ENCODE measurements at places on chromosomes 2 and 18.

- no peak for DNase-seq
Measured at GRCh38 chr18:7273301-7273921, 42.5 kb downstream of the LRRC30 start.

DNA sequence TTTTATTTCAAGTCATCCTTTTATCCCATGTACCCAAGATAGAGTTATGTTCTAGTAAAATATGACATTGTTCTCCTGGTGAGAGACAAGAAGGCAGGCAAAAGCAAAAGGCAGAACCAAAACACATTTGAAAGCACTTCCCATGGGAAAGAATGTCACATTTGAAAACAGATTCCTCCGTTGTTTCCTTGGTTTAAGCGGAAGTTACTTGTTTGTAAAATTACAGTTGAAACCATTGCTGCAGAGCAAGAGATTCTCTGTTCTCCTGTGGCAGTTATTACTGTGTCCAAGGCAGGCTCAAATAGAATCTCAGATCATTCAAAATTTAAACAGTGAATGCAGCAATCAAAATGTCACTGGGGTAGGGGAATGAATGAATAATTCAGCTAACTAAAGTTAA lies 149.6 kb downstream of the MTCL1 start:
- no peak for DNase-seq

DNA sequence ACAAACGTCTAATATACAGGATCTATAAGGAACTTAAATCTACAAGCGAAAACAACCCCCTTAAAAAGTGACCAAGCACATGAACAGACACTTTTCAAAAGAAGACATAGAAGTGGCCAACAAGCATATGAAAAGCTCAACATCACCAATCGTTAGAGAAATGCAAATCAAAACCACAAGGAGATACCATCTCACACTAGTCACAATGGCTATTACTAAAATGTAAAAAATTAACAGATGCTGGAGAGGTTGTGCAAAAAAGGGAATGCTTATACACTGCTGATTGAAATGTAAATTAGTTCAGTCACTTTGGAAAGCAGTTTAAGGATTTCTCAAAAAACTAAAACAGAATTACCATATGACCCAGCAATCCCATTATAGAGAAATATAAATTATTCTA lies 1148.5 kb upstream of the FAM98A start:
- no peak for DNase-seq

GRCh38 chr2:213766465-213766901 lies 482.2 kb downstream of the SPAG16 start:
- no peak for DNase-seq

GRCh38 chr2:170824526-170825015 lies 7.9 kb downstream of the GAD1 start:
- no peak for DNase-seq

GRCh38 chr18:23453680-23454058 lies 582 bp downstream of the RIOK3 start:
- DNase-seq: no peak

DNA sequence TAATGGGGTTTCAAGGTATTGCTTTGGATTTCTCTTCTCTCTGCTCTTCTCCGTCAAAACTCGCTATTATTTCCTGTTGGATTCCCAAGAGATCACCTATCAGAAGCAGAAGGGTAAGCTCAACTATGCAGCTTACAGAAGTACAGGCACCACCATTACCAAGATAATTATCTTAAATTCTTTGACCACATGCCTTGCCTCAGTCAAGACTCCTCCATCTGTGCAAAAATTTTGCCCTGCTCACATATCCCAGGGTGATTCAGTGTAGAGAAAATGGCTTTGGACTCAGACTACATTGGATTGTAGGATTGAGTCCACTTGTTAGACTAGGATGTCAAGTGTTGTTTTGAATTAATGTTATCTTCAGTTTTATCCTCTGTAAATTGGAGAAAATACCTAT lies 698.7 kb downstream of the TDRD15 start:
- DNase-seq: no peak

DNA sequence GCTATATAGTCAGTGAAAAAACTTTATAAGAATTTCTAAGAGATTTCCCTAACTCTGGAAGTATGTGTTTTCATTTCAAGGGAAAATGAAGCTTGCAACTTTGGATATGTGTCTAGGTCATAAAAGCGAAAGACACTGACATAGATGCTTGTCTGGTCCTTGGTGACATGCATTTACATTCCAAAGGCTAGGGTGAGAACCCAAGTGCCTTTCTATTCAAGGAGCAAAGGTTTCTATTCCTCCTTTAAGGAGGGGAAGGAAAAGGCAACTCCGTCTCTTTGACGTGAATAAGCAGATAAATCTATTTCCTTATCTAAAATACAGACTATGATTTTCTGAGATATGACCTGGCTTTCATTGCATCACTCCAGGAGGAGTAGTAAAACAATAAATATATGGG lies 261.1 kb downstream of the CDH7 start:
- DNase-seq: no peak

- no peak for DNase-seq
Measured at GRCh38 chr2:73516033-73516432, 126.2 kb downstream of the NAT8 start.

- no peak for DNase-seq
Measured at GRCh38 chr18:28048612-28049011, 128.3 kb downstream of the CDH2 start.

GRCh38 chr2:130332271-130333073 lies 10.2 kb upstream of the IMP4 start:
- DNase-seq: peak; percentile 85

DNA sequence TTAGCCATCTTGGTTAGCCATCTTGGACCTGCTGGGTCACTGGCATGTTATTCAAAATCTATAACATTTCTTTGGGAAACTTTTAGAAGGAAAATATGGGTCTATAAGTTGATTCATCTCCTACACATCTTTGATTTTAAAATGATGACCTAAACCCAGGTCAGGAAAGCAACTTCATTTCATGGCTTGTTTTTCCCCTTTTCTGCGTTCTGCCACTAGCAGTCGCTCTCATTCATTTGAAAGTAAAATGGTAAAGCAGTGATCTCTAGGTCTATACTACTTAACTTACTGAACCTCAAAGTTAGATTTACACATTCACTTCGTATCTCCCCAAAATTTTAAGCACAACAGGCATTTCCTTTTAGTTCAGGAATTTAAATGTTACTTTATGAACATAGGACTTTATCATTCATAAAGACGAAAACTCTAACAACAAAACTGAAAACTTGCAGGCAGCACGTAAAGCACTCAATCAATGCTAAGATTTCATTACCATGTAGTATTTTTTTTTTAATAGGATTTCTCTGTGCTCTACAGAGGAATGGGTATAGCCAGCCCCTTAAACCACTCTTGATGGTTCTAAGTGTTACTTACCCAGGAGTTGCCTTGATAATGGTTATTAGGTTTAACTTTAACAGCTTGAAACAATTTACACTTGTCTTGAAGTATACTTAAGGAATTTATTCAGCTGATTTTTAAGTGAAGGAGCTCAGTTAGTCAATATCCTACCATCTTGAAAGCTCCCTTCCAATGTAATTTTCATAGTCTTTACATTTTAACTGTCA lies 62.5 kb downstream of the GORASP2 start:
- DNase-seq: no peak

DNA sequence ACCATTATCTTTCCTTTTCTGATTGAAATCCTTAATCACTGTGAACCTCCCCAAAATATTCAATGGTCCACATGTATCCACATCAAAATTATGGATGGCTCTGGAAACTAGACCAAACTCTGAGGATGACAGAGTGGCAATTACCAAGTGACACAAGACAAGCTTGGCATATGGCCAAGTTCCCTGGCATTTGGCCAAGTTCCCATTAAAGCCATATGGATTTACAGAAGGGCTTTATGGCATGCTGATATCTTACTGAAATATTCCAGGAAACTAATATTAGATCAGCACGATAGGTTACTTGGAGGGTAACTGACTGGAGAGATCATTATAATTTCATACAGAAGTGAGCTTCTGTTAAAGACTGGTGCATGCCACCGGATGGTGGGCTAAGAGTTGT lies 21.9 kb upstream of the CERS6 start:
- peak; percentile 38 for DNase-seq

- DNase-seq: peak; percentile 7
Measured at GRCh38 chr2:83224591-83225200, 1234.4 kb downstream of the SUCLG1 start.

GRCh38 chr2:149031396-149031795 lies 7.1 kb upstream of the LYPD6B start:
- no peak for DNase-seq

- DNase-seq: no peak
Measured at GRCh38 chr2:8573234-8573941, 108.5 kb upstream of the ID2 start.

DNA sequence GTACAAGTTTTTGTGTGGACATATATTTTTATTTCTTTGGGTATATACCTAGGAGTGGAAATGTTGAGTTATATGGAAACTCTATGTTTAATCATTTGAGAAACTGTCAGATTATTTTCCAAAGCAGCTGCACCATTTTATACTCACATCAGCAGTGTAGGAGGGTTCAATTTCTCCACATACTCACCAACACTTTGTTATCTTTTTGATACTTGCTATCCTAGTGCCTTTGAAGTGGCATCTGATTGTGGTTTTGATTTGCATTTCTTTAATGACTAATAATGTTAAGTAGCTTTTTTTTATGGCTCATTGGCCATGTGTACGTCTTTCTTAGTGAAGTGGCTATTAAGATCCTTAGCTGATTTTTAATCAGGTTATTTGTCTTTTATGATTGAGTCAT lies 64.7 kb upstream of the SLC8A1 start:
- DNase-seq: no peak

- no peak for DNase-seq
Measured at GRCh38 chr2:38933653-38934052, 44.0 kb downstream of the ARHGEF33 start.

- peak; percentile 65 for DNase-seq
Measured at GRCh38 chr18:48318436-48318835, 90.7 kb downstream of the ZBTB7C start.

- DNase-seq: no peak
Measured at GRCh38 chr2:7952046-7952745, 729.7 kb upstream of the ID2 start.

- no peak for DNase-seq
Measured at GRCh38 chr2:64799592-64800252, 146.0 kb upstream of the SERTAD2 start.

DNA sequence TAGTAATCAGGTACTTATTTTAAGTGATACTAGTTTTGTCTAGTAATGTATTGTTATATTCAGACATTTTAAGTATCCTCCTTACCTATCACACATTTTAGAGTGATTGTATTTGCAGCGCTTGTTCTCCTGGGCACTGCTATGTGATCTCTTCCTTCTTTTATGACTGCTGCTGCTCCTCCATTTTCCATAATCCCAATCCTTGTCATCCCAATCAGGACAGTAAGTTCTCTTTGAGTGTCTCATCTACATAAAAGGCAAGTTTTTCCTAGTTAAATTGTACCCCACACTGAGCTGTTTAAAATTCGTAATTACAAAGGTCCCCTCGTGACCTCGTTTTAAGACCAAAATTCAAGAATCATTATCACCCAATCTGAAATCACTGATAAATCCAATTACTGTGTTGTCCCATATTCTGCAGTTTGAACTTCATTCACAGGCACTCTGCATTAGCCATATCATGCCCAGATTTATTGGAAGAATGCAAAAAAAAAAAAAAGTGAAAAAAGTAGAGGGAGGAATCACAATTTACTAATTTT lies 2.8 kb downstream of the CLK1 start:
- DNase-seq: no peak

DNA sequence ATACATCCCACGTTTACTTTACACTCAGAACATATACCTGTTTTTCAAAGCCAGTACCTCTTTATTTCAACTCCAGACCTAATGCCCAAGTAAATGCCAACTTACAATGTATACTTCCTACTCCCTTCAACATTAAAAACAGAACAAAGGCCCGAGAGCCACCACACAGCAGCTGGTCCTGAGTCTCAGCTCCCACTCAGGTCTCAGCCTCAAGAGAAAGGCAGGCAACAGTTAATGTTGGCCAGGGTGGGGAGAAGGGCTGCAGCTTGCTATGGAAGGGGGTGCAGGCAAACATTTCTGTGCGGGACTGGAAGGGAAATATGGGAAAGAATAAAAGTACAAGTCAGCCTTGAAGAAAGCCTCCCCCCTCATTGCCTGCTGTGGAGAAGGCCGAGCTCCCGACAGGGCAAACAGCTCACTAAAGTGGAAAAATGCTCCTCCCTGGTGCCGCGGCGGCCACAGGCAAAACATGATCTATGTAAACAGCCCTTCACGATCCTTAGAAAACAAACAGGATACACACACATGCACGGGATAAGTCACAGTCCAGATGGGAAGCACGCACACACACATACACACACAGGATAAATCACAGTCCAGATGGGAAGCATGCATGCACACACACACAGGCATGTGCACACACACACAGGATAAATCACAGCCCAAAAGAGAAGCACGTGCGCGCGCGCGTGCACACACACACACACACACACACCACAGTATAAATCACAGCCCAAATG lies 67.4 kb downstream of the ADNP2 start:
- DNase-seq: no peak

DNA sequence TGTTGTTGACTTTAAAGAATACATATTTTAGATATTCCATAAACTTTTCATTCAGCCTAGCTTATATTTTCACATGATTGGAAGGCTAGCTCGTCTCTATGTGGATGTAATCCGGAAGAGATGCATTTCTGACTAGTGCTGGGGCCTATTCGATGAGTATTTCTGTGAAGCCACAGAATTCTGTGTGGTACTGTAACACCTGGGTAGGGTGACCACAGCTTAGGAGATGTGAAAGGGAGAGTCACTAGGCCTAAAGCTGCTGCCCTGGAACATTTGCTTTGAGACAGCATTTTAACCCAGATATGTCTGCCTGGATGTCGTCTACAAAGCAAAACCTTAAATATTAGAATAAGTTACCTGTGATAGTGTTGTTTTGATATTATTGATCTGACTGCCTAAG lies 83.5 kb downstream of the ZNF236 start:
- no peak for DNase-seq

- DNase-seq: no peak
Measured at GRCh38 chr18:32422201-32422600, 48.5 kb downstream of the GAREM1 start.

GRCh38 chr2:234725528-234726264 lies 226.1 kb upstream of the SH3BP4 start:
- no peak for DNase-seq

DNA sequence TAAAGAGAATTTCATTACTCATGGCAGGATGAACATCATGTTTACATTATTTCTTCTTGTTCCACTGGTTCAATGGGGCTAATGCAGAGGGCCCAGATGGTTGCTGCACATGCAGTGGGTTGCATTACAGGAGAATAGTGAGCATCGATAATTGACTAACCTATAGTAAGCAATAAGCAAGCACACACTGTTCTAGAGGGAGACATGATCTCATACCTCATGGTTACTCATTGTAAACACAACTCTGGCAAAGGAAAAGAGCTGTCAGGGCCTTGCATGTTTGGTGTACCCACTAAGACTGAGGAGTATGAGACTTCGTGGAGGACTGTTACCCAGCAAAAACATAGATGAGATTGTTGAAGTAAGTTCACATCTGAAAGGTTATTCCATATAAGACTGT lies 885.6 kb upstream of the VRK2 start:
- DNase-seq: no peak

DNA sequence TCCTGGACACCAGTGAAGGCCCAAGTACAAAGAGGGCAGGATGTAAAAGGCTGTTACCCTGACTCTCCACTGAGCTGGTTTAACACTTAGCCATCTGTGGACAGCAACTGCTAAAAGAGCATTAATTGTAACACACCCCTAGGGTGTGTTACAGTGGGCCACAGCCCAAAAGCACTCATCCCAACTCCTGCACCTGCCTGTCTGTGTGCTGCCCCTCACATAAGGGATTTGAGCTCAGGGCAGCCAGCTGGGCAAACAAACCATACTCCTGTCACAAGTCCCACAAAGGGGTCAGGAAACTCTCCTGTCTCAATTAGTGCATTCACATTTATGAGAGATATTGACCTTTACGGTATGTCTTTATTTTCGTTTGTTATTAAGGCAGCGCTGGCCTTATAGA lies 833.1 kb upstream of the NXPH2 start:
- no peak for DNase-seq

All from retina (tissue), 1 donor.